ENCODE measurements at places on chromosomes 5 and 9.

GRCh38 chr5:131787736-131788135 lies 9.1 kb downstream of the FNIP1 start:
- no peak for DNase-seq

GRCh38 chr5:52466113-52466512 lies 321.6 kb upstream of the ITGA1 start:
- no peak for DNase-seq

DNA sequence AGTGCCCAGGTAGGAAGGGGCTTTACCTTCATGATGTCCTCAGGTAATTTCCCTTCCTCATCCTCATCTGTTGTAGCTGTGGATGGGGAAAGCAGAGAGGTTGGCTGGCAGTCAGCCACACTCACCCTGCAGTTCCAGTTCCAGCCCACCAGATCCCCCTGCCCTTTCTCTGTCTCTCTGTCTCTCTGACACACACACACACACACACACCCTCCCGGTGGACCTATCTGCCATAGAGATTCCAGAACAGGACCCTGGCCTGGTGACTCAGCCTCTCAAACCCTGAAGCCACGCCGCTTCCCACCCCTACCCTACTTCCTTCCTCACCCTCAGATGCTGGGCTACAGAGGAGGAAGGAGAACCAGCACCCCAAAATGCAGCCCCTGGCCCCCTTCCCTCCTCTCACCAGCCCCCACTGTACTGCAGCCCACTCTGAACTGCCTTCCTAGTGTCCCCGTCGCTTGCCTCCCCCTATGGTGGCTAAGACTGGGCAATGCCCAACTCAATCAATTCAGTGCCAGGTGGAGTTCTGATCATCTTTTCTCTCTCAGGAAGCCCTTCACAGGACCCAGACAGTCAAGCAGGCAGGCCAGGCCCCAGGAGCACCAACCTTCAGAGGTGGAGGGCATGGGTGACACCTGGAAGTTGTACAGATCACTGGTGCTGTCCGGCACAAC lies 4.8 kb downstream of the IRF1 start:
- no peak for DNase-seq

GRCh38 chr9:127680846-127681245 lies 25.9 kb upstream of the CFAP157 start:
- no peak for DNase-seq

DNA sequence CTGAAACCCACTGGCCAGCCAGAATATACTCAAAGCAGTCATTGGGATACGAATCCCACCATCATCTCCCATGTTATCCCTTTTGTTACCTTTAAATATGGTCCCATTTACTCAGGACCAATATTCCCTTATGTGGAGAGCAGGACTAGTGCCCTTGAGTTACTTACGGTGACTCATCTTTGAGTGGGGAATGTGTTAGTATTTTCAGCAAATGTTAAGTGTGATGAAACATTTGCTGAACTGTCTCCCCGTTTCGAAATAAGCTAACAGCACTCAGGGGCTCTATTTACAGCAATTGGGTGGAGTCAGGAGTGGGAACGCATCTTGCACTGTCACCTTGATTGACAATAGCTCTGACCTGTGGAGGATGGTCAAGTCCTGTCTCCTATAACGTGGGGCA lies 67.4 kb downstream of the CTSL start:
- DNase-seq, result no peak

DNA sequence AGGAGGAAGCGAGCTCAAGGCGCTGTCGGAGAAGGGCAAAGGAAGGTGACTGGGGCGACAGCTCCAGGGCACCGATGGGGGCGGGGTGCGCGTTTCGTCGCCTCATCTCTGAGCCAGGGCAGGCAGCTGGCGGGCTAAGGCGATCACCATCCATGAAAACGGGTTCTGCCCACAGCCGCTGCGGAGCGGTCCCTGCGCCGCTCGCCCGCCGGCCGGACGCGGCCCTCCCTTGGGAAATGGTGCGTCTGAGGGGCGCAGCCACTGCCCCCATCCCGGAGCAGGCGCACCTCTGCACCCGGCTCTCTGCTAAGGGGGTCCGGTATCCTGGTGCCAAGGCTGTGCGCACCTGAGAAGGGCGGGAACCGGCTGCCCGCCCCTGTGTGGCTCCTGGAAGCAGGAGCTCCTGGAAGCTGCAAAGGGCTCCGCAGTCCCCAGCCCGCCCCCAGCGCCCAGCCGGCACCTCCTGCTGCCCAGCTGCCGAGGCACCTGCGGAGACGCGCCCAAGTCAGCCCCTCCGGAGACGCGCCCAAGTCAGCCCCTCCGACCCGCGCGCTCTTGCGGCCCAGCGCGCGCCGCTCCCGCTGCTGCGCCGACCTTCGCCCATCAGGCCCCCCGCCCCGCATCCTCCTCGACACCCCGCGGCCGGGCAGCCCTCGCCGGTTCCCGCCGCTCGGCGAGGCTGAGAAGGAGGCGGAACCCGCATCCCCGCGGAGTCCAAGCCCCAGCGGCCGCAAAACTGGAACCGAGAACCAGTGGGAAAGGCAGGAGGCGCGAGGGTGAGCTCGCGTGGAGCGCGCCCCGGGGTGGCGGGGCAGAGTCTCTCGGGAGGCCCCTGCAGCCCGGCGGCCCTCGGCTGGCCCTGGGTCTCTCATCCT lies 757 bp downstream of the ANKRD34B start:
- DNase-seq, result no peak

DNA sequence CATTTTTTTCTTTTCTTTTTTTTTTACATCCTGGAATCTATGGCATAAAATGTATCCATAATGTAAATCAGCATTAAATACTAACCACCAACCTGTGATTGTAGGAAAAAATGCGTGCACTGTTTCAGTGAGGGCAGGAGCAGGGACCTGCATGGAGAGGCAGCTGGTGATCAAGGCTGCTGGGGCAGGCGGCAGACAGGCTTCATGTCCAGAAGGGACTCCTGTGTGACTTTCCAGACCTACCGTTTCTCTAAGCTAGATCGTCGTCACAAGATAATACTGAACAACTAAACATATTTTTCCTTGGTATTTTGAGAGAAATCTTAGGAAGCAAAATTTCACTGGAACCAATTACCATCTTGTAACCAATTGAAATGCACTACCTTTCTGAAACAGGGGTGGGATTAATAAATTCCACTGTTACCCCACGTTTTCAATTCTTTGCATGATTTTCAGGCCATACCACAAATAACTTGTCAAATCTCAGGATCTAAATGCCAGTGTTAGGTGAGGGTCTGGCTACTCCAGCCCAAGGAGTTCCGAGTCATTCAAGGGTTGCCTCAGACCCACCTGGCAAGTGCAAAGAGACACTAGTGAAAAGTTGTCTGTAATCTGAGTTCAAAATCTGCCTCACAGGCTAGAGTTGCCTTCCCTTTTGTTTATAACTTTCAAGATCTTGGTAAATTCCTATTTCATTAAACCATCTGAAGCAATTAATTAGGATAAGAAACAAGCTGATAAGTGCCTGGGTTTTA lies 198.2 kb downstream of the SEMA5A start:
- DNase-seq, result no peak

DNA sequence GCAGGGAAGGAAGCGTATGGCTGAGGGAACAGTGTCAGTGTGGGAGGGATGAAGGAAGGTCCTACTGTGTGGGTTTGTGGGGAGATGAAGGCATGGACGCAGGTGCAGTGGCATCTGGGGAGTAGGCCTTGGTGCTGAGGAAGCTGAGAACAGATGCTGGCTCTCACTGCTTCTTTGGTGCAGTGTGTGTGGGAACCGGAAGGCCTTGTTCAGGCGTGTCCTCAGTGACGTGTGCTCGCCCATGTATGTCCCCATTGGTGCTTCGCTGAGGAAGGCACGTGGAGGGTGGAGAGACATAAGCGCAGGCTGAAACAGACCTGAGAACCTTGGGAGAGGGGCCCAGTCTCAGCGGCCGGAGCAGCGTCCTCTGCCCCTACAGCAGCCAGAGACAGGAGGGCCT lies 18.7 kb downstream of the ADAMTS13 start:
- DNase-seq, result no peak

- no peak for DNase-seq
Measured at GRCh38 chr9:34592895-34593601, 3.5 kb upstream of the CNTFR start.

GRCh38 chr5:131977212-131977604 lies 31.7 kb upstream of the MEIKIN start:
- no peak for DNase-seq

DNA sequence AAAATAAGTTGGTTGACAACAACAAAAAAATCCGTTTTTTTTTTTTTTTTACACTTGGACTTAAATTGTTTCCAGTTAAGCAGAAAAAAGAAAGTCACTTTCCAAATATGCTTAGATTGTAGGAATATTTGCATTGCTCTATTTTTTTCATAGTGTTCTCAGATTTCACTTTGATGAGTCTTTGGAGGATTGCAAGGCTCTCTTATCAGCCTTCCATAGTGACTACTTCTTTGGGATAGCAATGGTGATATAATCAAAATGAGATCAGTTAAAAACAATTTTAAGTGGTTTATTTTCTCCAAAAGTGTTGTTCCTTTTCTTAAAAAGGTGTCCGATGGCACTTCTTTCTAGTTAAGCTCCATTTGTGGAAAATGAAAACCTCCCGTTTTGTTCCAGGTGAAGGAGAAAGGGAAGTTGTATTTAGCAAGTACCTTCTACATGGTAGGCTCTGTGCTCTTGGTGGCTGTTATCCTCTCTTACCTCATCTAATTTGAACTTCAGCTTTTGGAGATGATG lies 3.9 kb downstream of the RASGRF2 start:
- DNase-seq, result no peak

DNA sequence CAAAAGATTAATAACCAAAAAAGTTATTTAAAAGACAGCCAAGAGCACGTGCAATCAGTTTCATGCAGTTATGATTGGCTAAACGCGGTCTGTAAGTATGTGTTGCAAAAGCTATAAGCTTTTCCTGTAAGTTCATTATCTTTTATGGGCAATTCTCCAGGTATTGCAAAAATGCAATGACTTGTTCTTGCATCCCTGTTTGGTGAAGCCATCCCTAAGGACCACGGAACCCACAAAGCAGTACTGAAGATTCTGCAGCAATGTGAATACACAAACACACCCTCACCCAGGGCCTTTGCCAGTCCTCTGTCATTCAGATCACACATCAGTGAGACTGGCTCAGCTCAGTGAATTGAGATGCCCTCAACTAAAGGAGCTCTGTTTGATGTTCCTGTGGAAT lies 11.4 kb downstream of the GCNT4 start:
- no peak for DNase-seq

DNA sequence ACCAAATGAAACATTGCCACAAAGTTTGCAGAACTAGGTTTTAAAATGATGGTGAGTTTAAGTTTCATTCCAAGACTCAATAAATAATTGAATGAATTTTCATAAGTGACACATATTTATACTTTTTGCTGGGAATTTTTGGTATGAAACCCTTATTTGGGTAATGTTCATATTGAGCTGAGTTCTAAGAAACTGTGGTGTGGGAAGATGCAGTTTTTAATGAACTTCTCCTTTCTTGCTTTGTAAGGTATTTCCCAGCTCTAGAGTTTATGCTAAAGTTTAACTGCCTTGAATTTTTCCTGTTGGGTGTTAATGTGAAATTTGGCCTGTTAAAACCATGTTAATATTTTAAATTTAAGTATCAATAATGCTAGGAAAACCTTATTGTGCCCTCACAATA lies 15.1 kb downstream of the RABGAP1 start:
- DNase-seq, result no peak

DNA sequence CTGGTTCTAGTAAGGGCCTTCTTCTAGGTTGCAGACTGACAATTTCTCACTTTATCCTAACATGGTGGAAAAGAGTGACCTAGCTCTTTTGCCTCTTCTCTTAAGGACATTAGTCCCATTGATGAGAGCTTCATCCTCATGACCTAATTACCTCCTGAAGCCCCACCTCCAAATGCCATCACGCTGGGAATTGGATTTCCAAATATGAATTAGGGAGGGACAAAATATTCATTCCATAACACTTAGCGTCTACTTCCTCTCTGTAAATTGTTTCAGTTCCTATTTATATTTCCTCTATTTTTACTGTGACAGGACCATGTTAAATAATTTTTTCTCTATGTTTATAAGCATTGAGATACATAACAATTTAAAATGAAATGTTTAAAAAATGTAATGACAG lies 408.8 kb downstream of the CDH10 start:
- no peak for DNase-seq

DNA sequence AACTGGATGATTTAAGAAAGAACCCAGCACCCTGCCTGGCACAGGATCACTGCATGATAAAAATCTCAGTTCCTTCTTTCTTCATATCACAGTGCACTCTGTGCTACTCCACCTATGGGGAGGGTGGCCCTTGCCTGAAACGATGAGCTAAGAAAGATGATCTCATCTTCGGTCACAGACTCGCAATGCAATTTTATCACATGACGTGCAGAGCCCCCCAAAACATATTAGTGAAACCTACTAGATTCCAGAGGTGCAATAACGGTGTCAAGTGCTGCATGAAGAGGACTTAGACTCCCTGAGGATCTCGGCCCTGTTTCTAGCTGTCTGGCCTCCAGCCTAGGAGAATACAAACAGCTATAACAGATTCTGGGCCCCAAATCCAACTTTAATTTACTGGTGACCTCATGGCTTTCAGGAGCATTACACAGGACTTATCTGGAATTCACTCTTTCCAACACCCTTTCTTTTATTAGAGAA lies 104.0 kb downstream of the EBF1 start:
- DNase-seq, result no peak

- DNase-seq, result no peak
Measured at GRCh38 chr5:33041586-33041985, 330.5 kb downstream of the NPR3 start.

DNA sequence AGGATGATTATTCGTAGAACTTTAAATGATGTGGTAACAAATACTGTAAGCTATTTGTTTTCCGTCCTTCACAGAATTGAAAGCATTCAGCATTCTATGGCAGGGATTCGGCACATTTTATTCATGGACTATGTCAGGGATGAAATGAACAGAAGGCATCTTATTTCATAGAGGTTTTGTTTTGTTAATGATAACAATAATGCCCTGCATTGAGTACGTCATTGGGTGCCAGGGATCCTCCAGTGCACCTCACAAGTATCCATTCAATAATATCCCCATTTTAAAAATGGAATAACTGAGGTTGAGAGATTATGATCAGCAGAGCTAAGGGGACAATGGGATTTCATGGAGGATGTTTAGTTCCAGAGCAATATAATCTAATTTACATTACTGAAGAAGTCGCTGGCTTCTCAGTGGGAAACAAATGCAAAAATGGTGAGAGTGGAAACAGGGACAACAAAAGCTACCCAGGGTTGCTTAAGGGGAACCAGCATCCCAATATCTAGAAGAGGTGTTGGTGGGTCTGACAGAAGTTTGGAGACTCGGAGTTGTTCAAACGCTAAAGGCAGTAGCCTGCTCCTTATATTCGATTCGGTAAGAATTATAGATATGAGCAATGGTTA lies 985.7 kb upstream of the WWC1 start:
- DNase-seq, result no peak

GRCh38 chr5:25301836-25302235 lies 657.1 kb upstream of the CDH10 start:
- no peak for DNase-seq

GRCh38 chr5:179668391-179668790 lies 12.4 kb downstream of the CBY3 start:
- peak; percentile 1 for DNase-seq
